Anterior cingulate cortex (tissue), 58 donors: ENCODE measurements at places on chromosomes 6 and 20.

GRCh38 chr6:88619951-88620350, 343.5 kb downstream of the RNGTT start:
- no peak for DNase-seq

DNA sequence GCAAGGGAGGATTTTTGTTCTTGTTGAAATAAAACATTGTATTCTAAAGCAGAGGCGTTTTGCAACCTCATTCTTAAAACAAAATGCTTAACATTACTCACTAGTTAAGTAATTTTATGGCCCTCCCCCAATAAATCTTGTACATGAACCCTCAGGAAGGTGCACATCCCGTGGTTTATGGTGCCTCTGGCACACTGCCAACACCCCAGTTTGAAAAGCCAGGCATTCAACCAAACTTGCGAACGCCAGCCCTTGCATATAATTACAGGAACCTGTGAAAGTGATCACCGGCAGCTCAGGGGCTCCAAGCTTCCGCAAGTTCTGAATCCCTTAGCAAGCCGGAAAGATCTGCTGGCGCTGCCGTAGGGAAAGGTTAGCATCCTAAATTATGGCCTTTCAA, 1109.0 kb upstream of the FLRT3 start:
- DNase-seq = no peak

GRCh38 chr20:34200023-34200422, 41.2 kb upstream of the ASIP start:
- no peak for DNase-seq

DNA sequence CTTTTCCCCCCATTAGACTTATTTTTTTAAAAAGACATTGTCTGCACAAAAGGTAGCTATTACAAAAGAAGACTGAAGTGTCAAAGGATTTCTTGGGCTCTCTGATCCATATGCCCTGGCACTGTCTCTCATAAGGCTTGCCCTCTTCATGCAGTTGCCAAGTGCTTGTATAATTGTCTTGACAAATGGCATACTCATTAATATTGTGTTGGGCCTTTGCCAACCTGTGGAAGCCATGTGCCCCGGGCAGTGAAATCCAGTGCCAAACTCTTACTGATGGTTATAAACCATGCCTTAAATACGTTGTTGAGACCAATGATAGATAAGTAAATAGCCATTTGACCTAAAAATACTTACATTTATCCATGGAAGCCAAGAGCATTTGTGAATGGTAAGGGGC, 98.1 kb downstream of the FARS2 start:
- DNase-seq = no peak

GRCh38 chr6:170233286-170234205, 57.3 kb downstream of the DLL1 start:
- no peak for DNase-seq

- DNase-seq = no peak
Measured at GRCh38 chr6:116096979-116097816, 3.5 kb upstream of the NT5DC1 start.

DNA sequence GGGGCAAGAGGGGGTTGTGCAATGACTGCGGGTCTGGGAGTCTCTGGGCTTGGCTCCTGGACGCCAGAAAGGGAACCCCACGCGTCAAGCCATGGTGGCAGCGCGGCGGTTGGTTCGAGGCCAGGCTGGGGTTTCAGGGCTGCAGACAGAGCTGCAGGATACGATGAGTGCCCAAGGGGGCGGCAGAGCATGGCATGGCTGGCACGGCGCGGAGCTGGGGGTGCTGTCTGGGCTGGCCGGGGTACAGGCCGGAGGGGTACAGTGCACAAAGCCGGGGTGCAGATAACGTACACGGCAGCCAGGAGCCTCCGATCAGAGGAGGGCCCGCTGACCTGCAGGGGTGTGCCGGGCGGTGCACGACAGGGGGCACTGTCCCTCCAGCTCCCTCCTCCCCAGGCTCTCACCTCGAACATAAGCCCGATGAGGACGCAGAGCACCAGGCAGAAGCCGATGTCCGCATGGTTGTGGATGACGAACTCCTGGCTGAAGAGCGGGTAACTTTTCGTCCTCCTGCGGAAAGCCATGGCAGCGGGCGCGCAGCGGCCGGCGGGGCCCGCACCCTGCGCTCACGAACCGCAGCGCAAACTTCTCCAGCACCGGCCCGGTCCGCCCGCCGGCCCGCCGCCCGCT, 353 bp downstream of the TRAM2 start:
- peak; percentile 28 for DNase-seq

- no peak for DNase-seq
Measured at GRCh38 chr6:90028066-90028778, 134.0 kb downstream of the GJA10 start.

DNA sequence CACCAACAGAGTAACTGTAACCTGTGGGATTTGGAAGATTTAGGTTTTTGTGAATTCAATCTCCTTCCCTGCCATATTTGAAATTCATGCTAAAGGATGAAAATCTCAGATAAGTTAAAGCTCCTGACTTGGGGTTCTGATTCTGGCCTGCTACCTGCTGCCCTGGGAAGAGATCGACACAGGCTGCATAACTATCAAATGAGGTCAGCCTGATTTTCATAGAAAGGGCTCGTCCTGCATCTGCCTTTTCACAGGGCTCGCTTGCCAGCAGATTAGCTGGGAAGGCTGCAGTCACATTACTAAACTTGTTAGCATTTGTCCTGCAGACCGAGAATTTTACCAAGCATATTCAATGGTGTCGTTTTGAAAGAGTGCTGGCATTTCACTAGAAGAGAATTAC, 14.6 kb downstream of the GCLC start:
- no peak for DNase-seq

GRCh38 chr6:96653181-96653580, 90.3 kb downstream of the FHL5 start:
- no peak for DNase-seq

GRCh38 chr6:21350926-21351325, 242.6 kb upstream of the SOX4 start:
- DNase-seq = no peak

- DNase-seq = no peak
Measured at GRCh38 chr20:37295001-37295400, 5.5 kb downstream of the MANBAL start.

GRCh38 chr6:31842053-31842452, 14.5 kb downstream of the HSPA1B start:
- DNase-seq = no peak

DNA sequence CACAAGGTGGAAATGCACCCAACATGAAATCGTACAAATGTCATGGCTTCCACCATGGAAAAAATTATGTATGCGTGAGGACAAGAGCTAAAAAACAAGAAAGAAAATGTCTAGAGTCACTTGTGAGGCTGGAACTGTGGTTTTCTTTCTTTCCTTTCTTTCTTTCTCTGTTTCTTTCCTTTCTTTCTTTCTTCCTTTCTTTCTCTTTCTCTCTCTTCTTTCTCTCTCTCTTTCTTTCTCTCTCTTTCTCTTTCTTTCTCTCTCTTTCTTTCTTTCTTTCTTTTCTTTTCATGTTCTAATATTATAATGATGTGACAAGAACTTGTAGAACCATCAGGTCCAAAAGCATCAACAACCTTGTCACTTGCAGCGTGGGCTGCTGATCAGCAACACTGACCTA, 28.4 kb downstream of the ZNF311 start:
- no peak for DNase-seq

DNA sequence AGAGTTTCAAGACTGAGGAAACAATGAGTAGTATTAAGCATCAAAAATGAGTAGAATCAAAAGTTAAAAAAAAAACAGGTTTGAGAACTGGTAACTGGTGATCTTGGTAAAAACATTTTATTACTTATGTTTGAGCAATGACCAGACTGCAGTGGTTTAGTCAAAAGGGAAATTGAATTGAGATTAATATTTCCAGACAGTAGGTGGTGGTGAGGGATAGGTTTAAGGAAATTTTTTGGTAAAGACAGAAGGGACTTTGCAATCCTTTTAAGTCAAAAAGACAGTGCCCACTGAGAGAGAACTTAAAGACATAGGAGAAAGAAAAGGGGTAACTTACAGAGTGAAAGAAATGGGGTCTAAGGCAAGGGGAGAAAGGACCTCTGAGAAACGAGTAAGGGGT, 156.9 kb downstream of the ASCC3 start:
- DNase-seq = no peak

- no peak for DNase-seq
Measured at GRCh38 chr6:16683641-16684194, 77.5 kb downstream of the ATXN1 start.

GRCh38 chr6:69696273-69696672, 100.5 kb downstream of the LMBRD1 start:
- no peak for DNase-seq

GRCh38 chr6:1405221-1405620, 15.8 kb downstream of the FOXF2 start:
- no peak for DNase-seq

DNA sequence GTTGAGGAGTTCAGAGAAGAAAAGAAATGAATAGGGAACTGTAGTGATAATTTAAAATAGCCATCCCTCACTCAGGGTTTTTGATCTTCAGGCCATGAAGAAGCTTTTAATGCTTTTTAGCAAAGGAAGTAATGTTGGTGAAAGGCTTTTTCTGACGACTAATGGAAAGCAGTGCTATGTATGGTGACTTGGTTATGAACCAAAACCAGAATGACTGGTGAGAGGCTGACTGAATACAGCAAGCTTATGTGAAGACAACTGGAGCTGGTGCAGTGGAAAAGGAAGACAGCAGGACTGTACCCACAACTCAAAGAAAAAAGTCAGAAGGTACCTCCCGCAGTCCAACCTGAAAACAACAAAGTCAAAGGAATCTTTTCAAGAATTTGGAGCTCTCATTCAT, 118.8 kb downstream of the PRDM1 start:
- no peak for DNase-seq

- no peak for DNase-seq
Measured at GRCh38 chr6:164014346-164015087, 600.0 kb downstream of the QKI start.

DNA sequence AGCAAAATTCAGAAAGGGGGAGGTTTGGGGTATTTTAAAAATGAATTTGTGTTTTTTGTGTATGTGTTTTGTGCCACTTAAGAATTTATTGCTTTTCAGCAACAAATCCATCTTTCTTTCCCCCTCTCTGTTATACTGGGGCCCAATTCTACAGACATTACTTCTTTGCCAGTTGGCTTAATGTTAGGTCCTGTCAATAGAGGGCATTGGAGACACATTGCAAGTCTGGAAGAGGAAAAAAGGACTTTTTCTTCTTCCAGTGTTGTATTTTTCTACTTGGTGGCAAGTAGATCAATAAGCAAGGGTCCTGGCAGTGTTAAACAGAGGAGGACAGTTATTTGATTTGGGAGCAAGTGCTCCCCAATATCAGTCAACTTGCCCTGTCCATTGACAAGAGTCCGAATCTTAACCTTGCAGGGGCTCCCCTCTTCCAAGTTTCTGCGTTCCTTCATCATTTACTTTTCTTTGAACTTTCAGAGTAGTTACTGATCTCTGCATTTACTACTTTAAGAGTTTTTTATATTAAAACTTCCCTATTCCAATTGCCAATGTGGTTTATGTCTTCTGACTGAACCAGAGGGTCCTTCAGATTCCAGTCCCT, 23.4 kb downstream of the SCML4 start:
- DNase-seq = no peak

- no peak for DNase-seq
Measured at GRCh38 chr6:6823568-6824224, 235.2 kb downstream of the LY86 start.

DNA sequence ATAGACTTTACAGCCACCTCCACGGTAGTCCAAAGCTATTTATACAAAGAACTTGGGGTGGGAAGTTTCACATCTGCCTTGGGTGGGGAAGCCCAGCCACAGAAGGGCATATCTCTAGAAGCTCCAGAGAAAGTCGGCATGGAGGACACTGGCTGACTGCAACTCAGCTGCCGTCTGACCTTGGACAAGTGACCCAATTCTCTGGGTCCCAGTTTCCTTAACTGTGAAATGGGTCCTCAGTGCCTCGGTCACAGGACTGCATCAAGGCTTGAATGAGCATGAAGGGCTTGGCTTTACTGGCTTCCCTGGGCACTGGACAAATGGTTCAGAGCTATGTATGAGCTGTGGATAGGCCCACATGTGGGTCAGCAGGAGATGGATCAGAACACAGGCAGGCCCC, 58.6 kb downstream of the NOL4L start:
- DNase-seq = no peak

GRCh38 chr6:81562169-81562568, 190.3 kb downstream of the TENT5A start:
- DNase-seq = no peak
